ENCODE measurements at places on chromosomes 5 and 9.

DNA sequence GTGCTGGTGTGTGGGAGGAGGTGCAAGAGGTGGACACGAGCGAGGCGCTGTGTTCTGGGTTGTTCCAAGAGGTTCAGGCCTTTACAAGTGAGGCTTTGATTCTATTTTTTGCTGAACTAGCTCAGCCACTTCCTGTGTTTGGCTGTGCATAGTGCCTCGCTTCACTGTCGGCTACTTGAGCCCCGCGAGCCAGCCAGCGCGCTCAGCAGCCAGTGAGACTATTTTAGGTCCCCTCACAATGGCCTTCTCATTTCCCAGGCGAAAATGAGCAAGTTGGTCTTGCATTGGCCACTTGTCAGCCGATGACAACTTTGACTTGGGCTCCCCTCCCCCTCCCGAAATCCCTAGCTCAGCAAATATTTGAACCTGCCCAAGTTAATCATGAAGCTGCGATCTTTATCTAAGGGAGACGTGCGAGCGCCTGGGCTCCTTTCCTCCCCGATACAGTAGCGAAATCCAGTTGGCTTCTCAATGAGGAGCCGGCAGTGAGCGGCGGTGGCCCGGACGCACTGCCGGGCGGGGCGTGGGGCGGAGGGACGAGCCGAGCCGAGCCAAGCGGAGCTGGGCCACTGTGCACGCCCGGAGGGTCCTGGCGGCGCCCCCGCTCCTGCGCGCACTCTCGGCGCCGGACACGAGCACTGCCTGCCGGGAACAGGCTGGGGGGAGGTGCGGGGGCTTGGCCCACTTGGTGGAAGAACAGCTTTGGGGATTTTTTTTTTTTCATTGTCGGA, 72.6 kb downstream of the PIK3R1 start:
- DNase-seq, result peak; percentile 38

DNA sequence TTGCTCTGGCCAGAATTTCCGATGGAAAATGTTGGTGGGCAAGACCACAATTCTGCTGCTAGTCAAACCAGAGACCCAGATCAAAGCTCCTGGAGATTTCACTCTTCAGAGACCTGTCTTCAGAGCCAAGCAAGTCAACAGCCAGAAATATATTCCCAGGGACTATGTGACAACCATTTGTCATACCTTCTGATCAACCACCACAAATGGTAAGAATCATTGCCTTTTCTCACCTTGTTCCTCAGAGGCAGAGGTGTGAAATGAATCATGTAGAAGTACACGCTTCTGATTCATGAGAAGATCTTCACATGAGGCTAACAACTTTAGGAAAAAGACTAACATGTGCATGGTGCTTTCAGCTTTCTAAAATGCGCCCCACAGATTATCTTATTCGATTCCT, 53.5 kb downstream of the SUSD1 start:
- DNase-seq, result no peak

DNA sequence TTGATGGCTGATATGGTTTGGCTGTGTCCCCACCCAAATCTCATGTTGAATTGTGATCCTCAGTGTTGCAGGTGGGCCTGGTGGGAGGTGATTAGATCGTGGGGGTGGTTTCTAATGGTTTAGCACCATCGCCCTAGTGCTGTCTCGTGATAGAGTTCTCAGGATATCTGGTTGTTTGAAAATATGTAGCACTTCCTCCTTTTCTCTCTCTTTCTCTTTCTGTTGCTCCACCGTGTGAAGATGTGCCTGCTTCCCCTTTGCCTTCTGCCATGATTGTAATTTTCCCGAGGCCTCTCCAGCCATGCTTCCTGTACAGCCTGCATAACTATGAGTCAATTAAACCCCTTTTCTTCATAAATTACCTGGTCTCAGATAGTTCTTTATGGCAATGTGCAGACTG, 111.6 kb downstream of the SREK1 start:
- DNase-seq, result no peak

GRCh38 chr5:861442-862366, 10.9 kb upstream of the ZDHHC11 start:
- no peak for DNase-seq

DNA sequence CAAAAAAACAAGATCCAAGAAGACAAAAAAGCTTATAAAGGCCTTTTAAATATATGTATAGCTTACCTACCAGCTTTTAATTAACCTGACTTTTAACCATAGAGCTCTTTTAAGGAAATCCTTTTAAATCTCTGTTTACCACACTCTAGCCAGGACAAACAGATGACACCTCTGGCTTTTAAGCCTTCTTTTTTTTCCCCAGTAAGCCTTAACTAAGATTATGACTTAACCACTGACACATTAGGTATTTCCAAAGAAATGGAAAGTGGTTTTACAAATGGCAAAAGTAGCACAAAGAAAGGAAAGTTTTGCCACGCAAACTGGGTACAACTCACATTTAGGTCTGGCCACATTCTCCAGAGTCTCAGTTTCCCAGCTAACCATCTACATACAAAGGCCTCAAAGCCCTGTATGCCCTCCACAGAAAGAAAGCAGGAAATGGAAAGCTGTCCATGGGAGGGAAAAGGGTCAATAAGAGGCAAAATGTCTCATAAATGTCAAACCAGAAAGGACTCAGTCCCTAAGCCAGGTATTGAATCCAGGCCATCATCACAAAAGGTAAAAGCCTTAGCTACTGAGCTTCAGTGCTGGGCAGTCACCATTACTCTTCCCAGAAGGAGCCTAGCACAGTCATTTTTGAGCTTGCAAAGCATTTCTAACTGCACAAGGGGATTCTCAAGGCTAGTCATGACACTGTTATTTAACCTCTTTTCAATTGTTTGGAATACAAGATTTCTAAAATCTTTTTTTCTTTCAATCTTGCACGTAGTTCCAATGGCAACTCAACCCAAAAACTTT, 19.7 kb downstream of the TMEM161B start:
- DNase-seq, result no peak

GRCh38 chr9:124855566-124855943, 2.3 kb downstream of the WDR38 start:
- no peak for DNase-seq

DNA sequence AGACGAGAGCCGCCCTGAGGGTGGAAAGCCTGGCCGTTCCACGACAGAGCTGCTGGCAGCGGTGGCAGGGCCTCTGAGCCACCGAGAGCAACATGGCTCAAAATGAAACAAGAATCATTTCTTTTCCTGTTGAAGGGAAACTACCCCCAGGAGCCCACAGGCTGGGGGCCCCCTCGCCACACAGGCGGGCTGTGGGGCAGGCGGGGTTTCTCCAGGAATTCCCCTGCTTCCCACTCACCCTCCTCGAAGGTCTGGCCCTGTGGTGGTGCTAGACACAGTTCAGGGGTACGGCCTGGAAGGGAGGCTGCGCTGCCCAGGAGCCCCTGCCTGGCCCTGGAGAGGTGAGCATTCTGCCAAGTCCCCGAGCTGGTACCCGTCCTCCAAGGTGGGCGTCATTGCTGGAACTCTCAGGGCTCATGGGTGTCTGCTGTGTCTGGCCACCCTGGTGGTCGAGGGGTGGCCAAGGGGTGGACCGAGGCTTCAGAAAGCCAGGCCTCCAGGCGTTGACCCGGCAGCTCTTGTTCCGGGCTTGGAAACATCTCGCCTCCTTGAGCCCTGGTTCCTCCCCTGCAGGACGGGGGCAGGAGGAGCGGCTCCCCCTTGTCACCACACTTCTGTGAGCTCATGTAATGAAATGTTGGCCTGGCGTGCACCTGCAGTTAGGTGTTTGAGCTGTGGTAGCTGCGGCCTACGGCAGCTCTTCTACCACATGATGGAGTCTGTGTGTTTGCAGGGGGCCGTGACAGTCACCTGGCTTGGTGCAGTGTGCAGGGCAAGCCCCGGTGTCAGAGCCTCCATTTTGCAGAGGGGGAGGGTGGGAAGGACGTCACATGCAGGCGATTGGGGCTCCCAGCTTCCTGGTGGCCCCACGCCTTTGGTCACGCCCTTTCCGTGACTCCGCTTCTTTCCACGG, 65.3 kb downstream of the RXRA start:
- DNase-seq, result no peak

- no peak for DNase-seq
These were observed 5.3 kb upstream of the ZNF367 start for GRCh38 chr9:96423322-96423984.

DNA sequence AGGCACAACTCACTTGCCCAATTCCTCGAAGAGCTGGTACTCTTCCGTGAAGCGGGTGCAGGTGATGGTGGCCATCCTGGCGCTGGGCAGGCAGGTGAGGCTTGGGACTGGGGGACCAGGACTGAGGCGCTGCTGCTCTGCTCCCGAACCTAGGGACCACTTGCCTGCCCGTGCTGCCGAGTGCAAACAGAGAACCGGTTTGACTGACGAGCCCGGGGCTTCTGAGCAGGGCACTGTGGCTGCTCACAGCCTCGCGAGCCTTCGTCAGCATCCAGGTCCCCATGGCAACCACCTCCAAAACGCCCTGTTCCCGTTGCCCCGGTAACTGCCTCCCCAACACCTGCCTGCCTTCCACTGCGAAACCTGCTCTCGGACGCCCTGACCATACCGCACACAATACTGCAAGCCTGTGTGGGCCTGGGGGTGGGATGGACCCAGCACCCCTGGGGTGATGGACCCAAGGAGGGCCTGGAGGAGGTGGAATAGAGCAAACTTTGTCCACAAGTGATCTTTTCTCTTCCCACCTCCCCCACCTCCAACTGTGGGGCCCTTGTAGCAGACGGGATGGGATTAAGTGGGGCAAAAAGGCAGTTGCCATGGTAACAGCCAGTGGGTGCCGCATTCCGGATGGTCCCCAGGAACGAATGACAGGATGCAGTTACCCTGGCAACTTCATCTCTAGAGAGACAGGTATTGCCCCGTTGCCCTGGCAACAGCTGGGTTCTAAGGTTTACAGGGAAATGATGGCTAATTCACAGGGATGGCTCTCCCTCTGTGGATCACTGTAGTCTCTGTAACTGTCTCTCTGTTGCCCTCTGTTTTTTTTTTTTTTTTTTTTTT, at the start of gene CAMK2A:
CAMK2A (minus strand) TSS at position 223 of the 840 bp plus-strand sequence; CDS start at position 75, 148 bp downstream.
- DNase-seq, result no peak

- no peak for DNase-seq
These were observed 13.4 kb upstream of the GOLGA1 start for GRCh38 chr9:124954255-124954654.

DNA sequence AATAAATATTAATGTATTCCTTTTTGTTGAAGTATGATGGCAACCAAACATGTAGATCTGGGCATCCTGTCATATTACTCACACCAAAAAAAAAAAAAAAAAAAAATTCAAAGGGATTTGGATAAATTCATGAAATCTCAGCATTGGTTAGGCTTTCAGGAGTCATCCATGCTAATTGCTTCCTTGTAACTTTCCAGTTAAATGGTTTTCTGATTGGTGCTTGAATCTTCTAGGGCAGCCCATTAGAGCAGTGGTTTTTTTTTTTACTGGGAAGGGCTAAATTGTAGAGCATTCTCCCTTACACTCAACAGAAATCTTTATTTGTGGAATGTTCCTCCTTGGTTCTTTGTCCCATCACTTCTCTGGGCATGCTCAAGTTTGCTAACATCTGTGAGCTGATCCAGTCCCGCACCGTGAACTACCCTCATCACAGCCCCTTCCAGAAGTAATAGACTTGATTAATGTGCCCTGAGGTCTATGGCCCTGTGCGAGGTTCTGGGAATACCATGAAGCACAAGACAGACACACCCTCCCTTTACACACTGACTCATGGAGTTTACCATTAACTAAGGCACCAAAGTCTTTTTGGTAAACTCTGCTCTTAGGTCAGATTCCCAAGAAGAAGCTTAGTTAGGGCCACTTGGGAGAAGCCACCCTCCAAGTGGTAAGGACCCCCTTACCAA, 56.0 kb downstream of the RGS3 start:
- DNase-seq, result peak; percentile 29

DNA sequence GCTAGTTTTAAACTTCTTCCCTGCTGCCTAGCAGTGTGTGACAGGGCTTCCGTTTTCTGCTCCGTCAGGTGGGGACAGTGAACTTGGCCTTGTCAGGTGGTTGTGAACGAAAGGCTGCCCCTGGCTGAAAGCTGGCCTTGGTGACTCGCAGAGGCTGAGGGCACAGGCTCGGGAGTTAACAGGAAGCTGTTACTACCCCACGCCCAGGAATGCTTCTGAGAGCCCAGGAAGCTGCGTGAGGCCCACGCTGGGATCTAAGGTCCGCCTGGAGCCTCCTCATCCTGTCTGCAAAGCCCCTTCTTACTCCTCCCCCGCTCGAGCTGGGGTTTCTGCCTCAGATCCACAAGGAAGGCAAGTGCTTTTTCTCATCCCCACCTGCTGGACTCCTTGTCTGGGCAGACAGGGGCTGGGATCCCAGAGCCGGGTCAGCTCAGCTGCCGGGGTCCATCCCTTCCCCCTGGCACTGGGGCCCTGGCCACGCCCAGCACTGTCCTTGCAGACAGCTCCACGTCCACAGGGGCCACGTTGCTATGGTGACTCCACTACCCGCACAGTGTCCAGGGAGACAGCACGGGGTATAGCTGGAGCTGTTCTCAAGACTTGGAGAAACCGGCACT, 124.7 kb upstream of the TBC1D2 start:
- DNase-seq, result peak; percentile 49

DNA sequence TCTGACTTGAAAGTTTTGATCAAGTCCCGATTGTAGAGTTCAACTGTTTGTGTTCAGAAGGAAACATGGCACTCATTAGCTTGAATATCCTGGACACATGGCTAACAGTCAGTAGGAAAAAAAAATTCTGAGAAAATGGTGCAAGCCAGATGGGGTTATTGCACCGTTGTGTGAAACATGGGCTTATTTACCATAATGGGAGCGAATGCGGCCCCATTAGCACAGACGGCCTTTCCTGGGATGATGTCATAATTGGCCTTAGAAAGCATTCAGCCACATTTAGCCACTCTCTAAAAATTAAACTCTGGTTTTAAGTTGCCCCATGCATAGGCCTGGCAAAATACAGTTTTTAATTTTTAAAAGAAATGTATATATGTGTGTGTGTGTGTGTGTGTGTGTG, 112.1 kb downstream of the IRX2 start:
- DNase-seq, result peak; percentile 21

GRCh38 chr9:125820100-125820804, 73.1 kb downstream of the PBX3 start:
- no peak for DNase-seq

- DNase-seq, result peak; percentile 54
These were observed 5.1 kb upstream of the CCDC192 start for GRCh38 chr5:127697894-127698600.

DNA sequence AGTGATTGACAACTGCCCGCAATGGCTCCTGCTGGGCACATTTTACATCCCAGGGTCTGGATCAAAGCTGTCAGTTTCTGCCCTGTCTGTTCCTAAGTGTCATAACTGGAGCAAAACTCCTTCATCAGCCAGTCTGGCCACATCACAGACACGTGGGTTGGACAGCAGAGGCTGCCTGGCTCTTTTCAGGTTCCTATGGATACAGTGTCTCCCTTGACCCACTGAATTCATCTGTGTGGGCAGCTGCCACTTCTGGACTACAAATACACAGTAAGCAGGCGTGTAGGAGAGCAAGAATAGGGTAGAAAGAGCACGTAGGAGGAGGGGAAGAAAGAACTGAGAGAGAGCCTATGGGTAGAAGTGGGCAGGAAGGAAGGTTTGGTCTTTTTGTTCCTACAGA, 238.0 kb downstream of the ENC1 start:
- DNase-seq, result no peak

- DNase-seq, result no peak
These were observed 1644.5 kb upstream of the NUDT12 start for GRCh38 chr5:105207066-105207465.
